ENCODE measurements at places on chromosomes 1 and 21. TPM values are rescaled to one million over a fixed set of nuclear protein-coding genes. Genes with fewer than 3 reads are reported as not detected.

The KCNJ15 gene
- not detected for total RNA-seq

The YOD1 gene
- 12.5 TPM for total RNA-seq

The MAN1C1 gene
- total RNA-seq: 0.48 TPM

The RO60 gene
- total RNA-seq: 40.4 TPM

The CELA3B gene
- total RNA-seq: not detected

The P3H1 gene
- 22.8 TPM for total RNA-seq

The REN gene
- total RNA-seq: not detected

The EPHA8 gene
- total RNA-seq: not detected

The TMEM79 gene
- 10.4 TPM for total RNA-seq

Measured in PC-9 (cell line).